Ammon's horn (tissue), 1 donor: ENCODE measurements at places on chromosomes 4 and X.

DNA sequence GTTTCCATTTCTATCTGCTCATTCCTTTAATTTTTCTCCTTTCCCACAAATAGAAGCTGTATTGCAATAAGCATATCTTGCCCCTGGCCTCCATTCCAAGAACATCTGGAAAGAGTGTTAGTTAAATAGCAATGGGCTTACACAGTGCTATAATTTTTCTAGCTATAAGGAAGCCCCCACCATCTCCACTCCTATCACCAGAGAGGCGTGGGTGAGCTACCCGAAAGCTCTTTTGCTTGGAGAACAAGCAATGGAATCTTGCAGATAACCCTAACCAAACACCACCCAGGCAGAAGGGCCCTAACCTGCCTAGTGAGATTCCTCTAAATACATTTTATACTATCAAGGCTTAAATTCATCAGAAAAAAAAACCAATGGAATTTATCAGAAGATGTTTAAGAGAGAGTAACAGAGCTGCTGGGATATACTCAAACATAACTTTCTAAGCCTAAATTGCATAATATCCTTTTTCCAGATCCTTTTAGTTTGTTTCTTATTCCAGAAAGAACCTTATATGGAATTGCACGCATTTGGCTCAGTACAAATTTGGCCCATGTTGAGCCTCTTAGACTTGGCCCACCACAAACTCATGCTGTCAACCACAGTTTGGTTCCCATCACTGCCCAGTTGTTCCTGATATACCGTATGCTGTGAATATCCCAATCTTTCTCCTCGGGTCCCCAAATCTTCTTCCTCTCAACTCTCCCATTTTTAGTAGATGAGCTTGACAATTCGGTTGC, 91.6 kb upstream of the PLAC1 start:
- no peak for DNase-seq

DNA sequence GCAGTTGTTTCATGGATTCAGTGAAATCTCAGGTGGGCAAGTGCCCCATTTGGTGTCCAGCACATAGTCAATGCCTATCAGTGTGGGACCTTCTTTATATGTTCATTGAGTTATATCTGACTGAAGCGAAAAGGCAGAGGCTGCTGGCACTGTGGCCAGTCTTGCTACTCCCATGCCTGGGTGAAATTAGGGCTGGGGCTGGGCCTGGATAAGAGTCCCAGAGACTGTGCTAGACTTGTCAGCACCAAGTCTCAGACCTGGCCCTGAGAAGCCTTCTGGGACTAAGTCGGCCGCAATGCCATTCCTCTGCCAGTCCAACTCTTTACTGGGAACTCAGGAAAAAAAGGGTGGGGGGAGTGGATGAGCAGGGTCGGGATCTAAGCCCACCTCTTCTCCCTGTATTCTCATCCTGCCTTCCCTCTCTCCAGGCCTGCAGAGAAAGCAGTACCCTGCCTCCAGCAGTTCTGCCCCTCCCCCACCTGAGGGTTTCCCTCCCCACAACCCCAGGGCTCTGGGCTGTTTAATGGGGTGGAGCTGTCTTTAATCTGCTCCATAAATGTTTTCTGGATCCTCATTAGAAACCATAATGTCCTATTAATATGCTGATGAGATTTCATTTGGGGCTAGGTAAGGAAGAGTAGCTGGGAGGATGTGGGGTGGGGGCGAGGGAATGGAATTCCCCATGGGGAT, 153.5 kb upstream of the PJA1 start:
- DNase-seq, result no peak

DNA sequence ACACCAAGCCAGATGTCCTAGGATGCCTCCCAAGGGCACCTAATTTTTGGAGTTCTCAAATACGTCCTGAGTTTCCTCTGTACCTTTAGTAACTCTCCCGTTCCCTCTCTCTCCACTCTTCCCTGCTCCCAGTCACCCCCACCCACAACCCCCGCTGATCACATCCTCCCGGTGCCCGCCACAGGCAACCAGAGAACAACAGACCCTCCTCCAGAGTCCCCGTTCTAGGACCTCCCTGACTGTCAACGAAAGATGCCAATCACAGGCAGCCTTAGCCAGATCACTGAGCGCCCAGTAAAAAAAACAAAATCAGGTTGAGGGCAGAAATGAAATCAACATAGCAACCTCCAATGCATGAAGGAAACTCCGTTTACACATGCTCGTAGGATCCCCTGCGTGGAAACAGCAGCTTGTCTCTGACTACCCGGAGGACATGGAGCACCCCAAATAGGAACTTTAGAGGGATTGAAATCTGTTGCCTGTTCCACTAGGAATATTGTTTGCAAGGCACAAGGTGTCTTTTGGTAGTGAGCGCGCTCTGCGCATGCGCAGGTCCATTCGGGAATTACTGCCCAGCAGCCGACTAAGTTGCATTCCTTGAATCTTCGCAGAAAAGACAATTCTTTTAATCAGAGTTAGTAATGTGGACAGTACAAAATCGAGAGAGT, at the start of gene GABRB1:
Gene GABRB1 (plus strand): TSS at position 557 of the 668 bp plus-strand sequence.
- peak; percentile 80 for DNase-seq

- DNase-seq, result no peak
Measured at GRCh38 chr4:48862661-48863060, 31.8 kb downstream of the OCIAD1 start.

GRCh38 chr4:40808926-40809457, 59.2 kb downstream of the NSUN7 start:
- no peak for DNase-seq

GRCh38 chr4:74120086-74120485, 21.1 kb upstream of the CXCL2 start:
- no peak for DNase-seq

GRCh38 chr4:29708473-29708872, 1011.7 kb upstream of the PCDH7 start:
- DNase-seq, result no peak

DNA sequence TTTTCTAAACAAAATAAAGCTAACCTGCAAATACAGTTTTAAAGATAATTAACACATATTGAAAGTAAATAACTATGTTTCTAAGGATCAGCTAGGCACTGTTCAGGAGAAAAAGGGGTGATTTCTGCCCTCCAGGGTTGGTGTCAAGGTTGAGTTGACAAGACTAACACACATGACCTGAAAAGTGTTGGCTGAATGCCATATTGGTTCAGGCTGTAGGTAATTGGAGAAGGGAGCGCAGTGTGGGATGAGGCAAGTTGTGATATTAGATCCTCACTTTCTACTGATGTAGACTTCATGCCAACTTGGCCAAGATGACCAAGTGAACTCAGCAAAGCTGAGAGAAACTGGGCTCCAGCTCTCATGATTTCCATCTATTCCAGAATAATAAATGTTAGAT, 42.2 kb downstream of the PPM1K start:
- no peak for DNase-seq

GRCh38 chr4:126448086-126448845, 1133.5 kb downstream of the FAT4 start:
- no peak for DNase-seq

DNA sequence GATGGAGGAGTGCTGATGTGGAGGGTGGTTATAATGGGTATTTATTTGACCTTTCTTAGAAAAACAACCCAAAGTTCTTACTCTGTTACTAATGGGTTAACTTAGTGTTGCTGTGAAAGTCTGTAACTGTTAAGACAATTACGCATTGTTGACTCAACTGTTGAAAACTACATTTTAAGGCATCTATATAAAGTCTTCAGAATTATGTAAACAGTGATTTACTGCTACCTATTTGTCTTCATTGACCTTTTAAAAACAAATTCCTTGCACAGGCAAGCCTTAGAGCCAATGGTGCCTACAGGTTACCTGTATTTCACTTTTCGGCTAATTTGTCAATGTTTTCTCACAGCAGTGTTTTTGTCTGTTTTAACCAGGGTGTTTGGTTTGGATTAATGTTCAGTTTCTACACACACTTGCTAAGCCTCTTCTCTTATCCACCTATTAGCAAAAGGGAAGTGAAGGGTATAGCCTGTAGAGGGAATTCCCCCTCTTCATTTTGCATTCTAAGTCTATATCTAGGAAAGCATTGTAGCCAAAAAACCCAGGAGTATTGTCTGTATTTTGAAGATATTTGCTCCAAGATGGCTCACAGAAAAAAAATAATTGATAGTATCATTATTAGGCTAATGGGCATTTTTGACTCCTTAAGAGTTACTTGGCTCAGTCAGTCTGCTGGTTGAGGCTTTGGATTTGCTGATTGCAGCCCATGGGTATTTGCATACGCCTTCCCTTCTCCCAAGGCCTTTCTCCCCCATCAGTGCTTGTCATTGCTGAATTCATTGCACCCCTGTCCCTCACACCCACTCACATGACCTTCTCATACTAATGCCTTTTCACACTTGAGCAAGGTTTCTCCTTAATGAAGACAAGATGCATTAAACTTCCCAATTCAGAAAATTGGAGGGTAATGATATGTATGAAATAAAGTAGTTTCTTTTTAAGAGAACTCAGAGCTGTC, 30.5 kb downstream of the AFF1 start:
- no peak for DNase-seq

- no peak for DNase-seq
Measured at GRCh38 chrX:97402903-97403302, 519.2 kb downstream of the RPA4 start.

- no peak for DNase-seq
Measured at GRCh38 chr4:86019906-86020305, 339.9 kb downstream of the MAPK10 start.

GRCh38 chr4:41125558-41126311, 88.6 kb downstream of the APBB2 start:
- DNase-seq, result no peak

- no peak for DNase-seq
Measured at GRCh38 chr4:138967313-138967712, 48.3 kb upstream of the NOCT start.

- DNase-seq, result no peak
Measured at GRCh38 chrX:105636667-105637066, 185.7 kb upstream of the NRK start.

DNA sequence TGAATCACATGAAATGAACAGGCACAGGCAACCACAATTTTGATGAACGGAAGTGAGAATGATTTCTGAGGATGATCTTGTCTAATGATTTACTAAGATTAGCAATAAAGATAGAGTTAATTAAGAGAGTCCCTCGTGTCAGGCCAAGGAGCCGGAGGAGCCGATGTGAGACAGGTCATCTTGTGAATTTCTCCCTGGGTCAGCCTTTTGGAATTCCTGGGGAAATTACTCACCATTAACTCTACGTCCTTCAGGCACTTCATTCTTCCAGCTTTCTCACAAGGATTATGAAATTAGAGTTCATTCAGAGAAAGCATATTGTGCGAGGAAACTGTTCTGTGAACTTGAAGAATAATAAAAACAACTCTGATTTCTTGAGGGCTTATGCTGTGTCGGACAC, 86.7 kb downstream of the PSAPL1 start:
- no peak for DNase-seq

DNA sequence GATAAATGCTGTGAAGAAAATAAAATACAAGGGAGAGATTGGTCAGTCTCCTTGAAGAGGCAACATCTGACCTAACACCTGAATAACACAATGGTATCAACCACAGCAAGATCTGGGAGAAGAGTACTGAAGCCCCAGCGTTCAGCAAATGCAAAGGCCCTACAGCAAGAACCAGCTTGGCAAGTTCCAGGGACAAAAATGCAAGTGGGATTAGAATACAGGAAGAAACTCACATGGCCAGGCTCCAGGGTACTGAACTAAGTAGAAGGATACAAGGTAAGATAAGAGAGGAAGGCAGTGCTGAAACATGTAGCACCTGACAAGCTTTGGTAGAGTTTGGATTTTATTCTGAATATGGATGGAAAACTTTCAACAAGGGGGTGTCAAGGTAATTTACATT, 3.6 kb downstream of the SMIM14 start:
- no peak for DNase-seq

- no peak for DNase-seq
Measured at GRCh38 chr4:157988641-157989040, 184.2 kb downstream of the GASK1B start.

GRCh38 chr4:162684371-162684700, 482.4 kb downstream of the NAF1 start:
- DNase-seq, result no peak

GRCh38 chrX:39196192-39197102, 395.2 kb downstream of the MID1IP1 start:
- no peak for DNase-seq

DNA sequence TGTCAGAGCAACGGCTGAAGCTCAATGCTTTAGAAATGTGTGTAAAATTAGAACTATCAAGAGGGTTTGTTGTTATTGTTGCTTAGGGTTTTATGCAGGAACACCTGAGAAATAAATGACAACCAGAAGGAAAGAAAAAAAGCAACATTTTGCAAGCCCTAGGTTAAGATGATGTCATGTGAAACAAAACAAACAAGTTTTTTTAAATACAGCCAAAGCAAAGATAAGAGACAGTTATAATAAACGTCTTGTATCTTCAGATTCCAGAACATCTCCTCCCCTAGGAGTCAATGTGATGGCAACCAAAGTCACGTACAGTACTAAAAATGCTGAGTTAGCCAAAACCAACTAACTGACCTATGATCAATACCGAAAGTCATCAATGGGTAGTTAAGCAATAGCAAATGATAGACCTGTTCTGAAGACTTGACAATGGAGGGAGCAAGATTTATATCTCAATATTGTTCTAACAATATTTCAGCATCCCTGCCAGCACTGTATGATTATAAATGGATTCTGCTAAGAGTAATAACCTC, 55.3 kb upstream of the NOCT start:
- DNase-seq, result no peak

- DNase-seq, result no peak
Measured at GRCh38 chr4:181162676-181163075, 1080.5 kb upstream of the TENM3 start.

- no peak for DNase-seq
Measured at GRCh38 chr4:67712000-67712625, 11.2 kb upstream of the UBA6 start.

- DNase-seq, result peak; percentile 69
Measured at GRCh38 chr4:142961866-142962265, 115.8 kb upstream of the INPP4B start.

- no peak for DNase-seq
Measured at GRCh38 chrX:110036162-110037033, 33.5 kb downstream of the TMEM164 start.

DNA sequence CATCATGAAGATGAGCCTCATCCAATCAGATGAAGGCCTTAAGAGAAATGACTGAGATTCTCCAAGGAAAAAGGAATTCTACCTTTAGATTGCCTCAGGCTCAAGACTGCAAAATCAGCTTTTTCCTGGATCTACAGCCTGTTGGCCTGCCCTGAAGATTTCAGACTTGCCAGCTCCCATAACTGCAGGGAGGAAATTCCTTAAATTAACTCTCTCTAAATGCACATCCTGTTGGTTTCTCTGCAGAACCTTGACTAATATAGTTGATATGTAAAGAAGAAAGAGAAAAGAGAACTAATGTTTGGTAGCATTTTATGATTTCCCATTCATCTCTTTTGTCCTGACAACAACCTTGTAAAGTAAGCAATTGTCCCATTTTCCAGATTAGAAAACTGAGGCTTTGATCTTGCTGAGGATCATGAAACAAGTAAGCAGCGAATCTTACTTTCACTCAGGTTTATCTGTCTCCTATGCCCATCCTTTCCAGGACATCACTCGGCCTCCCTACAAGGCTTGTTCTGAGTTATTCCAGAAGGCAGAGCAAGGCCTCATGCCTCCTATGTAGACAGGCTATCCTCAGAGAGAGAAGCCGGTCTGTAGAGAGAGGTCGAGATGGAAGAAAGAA, 115.0 kb upstream of the LDB2 start:
- DNase-seq, result no peak
